ENCODE measurements at places on chromosomes 3 and 15. TPM values are rescaled to one million over a fixed set of nuclear protein-coding genes. Genes with fewer than 3 reads are reported as not detected.

- DNase-seq: no peak
These were observed 54.3 kb upstream of the GCSAM start for GRCh38 chr3:112187300-112187699.

GRCh38 chr3:195388380-195388779 lies 54.4 kb downstream of the ACAP2 start:
- no peak for DNase-seq

DNA sequence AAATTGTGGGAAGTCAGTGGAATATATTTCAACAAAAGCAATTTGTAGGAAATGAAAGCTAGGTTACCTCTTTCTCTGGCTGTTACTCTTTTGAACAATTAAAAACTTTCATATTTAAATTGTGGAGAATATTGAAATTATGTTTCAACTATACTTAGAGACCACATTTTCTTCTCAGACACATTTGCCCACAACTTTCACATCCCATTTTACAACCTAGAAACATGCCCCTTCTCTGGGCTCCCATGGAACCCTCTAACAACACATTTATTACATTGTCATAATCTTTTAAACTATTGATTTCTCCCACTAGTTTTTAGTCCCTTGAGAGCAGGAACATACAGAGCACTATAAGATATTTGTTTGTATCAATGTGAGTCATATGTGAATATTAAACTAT lies 211.7 kb upstream of the TTC14 start:
- DNase-seq: no peak

DNA sequence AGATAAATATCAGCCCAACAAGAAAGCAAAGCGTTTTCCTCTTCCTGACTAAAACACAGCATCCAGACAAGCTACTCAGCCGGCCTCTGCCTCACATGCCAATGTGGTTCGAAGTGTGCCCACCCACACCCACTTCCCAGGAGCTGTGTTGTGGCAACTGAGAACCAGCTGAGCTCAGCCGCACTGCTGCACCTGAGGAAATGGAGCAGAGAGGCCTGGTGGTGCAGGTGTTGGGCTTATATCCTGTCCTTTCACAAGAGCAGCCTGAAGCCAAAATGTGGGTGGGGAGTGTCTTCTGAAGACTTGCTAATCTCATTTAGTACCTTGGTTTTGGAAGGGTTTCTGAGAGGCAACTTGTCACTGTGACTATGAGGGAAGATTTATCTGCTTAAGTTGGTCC lies 23.0 kb upstream of the RETNLB start:
- DNase-seq: no peak

GRCh38 chr3:122679882-122680474 lies 661 bp upstream of the PARP14 start:
- peak; percentile 27 for DNase-seq

DNA sequence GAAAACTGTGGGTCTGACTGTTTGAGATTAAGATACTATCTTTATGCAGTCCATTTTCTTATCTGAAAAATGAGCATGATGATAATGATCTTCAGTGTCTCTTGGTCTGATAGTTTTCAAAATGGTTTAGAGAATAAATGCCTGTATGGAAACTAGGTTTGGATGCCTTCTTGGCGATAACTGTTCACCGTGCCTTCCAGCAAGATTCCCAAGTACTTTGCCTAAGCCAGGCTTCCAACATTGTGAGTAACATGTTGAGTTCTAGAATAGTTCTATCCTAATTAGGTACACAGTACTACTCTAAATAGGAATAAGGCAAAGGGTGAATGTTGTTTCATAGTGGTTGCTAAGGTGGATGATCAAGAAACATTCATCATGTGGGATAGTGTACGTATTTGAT lies 940.2 kb downstream of the MCTP2 start:
- DNase-seq: no peak

GRCh38 chr15:73959012-73959581 lies 32.8 kb downstream of the LOXL1 start:
- no peak for DNase-seq

- DNase-seq: no peak
These were observed 3.8 kb upstream of the SLMAP start for GRCh38 chr3:57752307-57752706.

DNA sequence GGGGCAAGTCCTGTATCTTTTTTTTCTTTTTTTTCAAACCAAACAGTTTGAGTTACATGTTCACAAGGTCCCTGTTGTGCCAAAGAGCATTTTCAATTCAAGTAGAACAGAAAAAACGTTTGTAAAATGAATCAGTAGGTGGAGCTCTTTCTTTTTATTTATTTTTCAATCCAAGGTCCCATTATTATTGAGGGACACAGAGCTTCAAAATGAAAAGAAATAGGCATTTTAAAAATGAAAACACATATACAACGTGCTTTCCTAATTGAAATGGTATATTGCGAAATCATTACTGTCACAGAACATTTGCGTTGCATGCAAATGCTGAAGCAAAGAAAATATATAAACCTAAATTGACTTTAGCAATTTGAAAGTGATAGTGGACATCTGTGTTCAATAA lies 711.0 kb downstream of the MECOM start:
- DNase-seq: no peak

DNA sequence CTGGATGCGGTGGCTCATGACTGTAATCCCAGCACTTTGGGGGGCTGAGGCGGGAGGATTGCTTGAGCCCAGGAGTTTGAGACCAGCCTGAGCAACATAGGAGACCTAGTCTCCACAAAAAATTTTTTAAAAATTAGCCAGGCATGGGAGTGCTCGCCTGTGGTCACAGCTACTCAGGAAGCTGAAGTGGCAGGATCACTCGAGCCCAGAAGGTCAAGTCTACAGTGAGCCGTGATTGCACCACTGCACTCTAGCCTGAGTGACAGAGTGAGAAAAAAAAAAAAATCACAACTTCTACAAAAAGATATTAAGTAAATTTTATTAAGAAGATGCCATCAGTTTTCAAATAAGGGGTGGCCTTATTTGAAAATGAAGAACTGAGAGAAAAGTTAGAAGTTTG lies 11.9 kb upstream of the PLA2G4D start:
- no peak for DNase-seq

GRCh38 chr3:59424268-59425010 lies 374.6 kb upstream of the CFAP20DC start:
- no peak for DNase-seq

DNA sequence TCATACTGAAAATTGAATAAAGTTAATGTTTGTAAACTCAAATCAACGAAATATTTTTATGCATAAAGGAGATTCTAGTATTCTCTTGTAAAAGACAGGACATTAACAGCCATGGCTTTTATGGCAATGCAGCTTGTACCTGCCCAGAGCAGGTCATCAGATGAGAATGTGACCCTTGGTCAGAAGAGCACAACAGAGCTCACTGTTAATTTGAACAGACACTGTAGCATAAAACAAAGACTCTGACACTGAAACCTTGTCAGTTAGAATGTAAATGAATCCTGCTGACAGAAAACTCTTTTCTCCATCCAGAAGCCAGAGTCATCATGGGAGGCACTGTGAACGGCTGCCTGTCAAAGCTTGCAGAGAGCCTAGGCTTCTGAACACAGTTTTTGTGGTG lies 410.6 kb downstream of the RAP2B start:
- no peak for DNase-seq

- DNase-seq: peak; percentile 47
These were observed 722 bp upstream of the ZXDC start for GRCh38 chr3:126476166-126477060.

DNA sequence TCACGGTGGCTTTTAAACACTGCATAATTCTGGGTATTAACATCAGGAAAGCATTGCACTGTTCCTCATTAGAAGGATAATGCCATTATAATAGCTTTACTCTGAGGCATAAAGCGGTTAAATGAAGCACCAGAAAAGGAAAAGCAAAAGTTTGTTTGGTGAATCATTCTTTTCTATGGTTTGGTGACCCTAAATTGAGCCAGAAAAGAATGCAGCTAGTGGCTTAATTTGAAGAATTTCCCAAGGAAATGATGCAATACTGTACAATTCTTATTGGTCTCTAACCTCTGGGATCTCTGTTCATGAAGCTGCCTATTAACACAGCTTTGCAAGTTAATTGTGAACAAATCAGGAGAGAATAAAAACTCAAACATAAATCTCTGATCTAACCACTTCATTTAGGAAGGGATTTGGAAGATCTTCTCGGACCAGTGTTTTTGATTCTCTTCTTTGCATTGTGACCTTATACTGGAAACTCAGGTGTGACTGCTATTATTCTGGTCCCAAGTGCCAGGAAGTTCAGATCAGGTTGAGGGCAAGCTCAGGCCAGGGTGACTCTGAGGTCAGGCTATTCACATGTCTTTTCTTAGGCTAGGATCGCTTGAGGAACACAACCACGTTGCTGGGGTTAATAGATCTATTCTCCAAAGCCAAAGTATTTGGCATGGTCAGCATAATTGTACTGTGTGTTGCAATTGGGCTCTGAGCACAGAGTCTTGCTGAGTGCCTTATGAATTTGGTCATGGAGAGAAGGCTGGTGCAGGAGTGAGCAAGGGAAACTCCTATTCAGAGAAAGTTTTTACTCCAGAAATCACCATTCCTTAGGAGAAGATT lies 11.3 kb upstream of the DLG1 start:
- DNase-seq: no peak

DNA sequence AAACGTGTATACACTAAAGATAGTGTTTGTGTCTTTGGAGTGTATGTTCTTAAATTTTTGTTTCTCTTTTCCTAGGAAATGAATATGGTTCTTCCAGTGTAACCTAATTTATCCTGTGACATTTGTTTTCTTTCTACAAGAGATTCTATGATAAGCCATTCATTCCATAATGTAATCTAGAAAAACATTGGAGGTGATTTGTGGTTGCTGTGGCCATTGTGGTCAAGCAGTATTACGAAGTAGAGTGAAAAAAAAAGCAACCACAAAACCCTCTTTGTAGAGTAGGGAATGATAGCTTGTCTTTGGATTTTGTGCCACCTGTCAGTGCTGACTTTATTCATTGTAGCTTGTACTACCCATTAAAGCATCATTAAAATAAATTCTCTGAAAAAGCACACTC lies 1209.6 kb downstream of the ZPLD1 start:
- DNase-seq: no peak

DNA sequence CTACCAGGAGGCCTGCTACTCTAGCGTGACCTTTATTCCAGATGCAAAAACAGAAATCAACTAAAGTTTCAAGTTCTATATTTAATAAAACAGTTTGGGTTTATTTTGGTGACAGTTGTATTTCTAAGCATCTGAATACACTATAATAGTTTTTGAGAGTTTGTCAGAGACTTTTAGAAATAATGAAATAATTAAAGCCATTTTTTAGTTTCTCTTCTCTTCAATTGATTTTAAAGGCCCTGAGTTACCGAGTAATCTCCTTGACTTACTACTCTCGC lies 523.4 kb downstream of the CADM2 start:
- DNase-seq: no peak

DNA sequence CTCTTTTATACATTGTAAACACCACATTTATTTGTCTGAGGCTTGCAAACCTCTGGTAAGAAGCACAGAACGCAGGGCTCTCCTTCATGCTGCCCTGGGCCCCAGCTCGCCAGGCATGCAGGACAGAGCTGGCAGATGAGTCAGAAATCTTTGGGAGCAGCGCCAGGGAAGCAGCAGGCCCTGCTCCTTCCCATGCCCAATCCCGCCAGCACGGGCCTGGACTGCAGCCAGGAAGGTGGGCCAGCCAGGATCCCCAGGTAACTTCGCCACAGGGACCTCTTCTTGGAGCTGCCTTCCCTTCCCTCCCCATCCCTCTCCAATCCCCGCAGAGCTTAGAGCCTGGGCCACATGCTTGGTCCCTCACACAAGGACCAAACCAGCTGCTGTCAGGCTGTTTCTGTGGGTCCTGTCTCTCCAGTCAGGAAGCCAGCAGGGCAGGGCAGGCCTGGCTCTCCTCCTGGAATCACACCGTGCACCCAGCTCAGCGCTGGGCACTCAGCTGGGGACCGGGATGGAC lies 8.8 kb downstream of the STOML1 start:
- DNase-seq: no peak

DNA sequence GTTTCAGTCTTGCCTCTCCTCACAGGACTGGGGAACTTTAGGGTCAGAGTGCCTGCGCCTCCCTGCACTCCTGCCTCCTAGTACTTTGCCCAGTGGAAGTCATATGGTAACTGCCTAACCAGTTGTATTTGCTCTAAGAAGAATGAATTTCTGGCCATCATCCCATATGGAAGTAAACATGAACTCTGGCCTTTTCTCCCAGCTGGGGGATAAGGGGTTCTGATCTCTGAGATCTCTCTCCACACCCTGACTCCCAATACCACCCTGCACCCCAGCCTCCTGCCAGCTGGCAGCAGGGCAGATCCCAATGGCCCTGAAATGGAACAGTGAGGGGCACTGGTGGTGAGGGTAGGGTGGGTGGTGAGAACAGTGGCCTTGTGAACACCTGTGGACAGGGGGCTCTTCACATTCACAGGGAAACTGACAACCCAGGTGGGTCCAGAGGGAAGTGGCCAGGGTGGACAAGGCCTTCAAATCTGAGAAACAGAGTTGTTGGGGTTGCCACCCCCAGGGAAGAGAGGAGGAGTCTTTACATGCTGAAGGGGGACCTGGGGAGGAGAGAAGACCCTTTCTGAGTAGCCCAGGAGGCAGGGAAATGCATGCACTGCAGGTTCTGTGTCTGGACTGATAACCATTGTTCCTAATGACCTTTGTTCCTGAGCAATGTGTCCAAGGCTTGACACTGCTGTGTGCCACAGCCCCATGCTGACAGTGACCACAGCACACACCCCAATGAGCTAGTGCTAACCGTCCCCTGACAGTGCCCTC lies 36.9 kb downstream of the RHCG start:
- no peak for DNase-seq

GRCh38 chr3:17118771-17119170 lies 234.0 kb downstream of the PLCL2 start:
- no peak for DNase-seq

GRCh38 chr3:150407051-150407807 lies 869 bp upstream of the TSC22D2 start:
- no peak for DNase-seq

DNA sequence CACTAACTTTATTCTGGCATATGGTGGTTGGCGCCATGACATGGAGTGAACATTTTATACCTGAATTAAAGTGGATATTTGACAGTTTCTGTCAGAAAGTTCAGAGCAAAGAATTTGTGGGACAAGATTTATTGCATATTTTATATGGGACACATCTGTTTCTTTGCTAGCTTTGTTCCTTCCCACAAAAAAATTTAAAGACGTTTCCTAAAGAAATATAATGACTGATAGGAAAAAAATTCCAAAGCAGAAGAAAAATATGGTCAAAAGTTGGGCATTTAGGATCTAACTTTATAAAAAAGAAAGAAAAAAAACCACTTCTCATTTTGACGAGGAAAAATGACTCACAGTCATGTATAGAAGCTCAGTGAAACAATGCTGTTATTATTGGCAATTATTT lies 101.6 kb downstream of the GREM1 start:
- no peak for DNase-seq

GRCh38 chr3:138914870-138915502 lies 32.0 kb downstream of the FOXL2 start:
- no peak for DNase-seq

The GPR176 gene
- 14.9 TPM for polyA plus RNA-seq

The CHST13 gene
- 4.4 TPM for polyA plus RNA-seq

The CLK3 gene
- polyA plus RNA-seq: 65.6 TPM

The GASK1A gene
- 4.0 TPM for polyA plus RNA-seq

The AP3B2 gene
- 2.8 TPM for polyA plus RNA-seq

The C2CD4A gene
- polyA plus RNA-seq: 0.18 TPM

The PDZRN3 gene
- polyA plus RNA-seq: 40.3 TPM

The MRAS gene
- 31.3 TPM for polyA plus RNA-seq
